AG09309 (cell line): ENCODE measurements at places on chromosomes 12 and 14.
A peak's percentile ranks its signal among the peaks of the same experiment; 100 is the strongest.

DNA sequence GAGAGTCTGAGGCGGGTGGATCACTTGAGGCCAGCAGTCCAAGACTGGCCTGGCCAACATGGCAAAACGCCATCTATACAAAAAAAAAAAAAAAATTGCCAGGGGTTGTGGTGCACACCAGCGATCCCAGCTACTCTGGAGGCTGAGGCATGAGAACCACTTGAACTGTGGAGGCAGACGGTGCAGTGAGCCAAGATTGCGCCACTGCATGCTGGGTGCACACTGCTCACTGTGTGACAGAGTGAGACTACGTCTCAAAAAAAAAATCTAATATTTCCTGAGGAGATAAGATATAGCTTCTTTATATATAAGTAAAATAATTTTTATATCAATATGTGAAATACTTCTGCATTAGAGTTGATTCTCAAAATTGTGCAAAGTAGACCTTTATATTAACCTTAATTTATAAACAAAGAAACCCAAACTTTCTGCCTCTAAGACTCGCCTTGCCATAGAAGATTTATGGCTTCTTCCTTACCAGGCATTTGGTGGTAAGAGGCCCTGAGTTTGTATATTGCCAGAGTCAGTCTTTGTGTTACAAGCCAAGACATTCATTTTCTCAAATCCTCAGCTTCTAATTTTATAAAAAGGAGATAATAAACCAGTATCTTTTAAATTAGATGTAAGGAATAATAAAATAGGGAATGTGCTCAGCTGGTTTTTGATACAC lies 1226.7 kb downstream of the FLRT2 start:
- DNase-seq = no peak

GRCh38 chr12:46435029-46435428 lies 62.5 kb upstream of the SLC38A2 start:
- no peak for DNase-seq

- no peak for DNase-seq
These were observed 21.3 kb downstream of the DCAF4 start for GRCh38 chr14:72947366-72948160.

DNA sequence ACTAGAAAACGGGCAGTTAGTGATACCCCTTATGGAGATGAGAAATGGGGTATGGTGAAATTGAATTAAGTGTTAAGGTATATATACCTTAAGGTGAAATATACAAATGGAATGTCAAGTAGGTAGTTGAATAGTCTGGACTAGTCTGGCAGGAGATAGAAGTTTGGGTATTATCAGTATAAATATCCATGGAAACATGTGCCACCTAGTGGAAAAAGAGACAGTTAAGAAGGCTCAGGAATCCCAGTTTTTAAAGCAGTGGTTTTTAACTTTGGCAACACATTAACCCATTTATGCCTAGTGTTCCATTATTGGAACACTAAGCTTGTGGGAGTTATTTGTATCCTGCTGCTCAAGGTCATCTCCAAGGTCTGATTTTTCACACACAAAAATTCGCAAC lies 38.6 kb upstream of the TPH2 start:
- no peak for DNase-seq

DNA sequence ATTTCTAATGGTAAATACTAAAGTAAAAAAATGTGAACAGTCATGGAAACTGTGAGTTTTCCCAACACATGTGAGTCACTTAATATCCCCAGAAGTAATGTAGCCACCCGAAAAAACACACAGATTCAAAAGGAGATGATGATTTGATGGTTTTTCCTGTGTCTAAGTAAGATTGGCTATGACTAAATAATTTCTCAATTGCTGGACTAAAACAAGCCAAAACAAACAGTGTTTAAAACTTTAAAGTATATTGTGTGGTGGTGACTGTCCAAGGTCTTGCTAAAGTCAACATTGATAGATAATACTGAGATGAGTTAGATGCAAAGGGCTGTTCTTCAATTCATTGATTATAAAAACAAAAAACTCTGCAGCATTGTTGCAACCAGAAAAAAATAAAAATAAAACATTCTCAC lies 89.6 kb upstream of the SOX5 start:
- peak; percentile 77 for DNase-seq

DNA sequence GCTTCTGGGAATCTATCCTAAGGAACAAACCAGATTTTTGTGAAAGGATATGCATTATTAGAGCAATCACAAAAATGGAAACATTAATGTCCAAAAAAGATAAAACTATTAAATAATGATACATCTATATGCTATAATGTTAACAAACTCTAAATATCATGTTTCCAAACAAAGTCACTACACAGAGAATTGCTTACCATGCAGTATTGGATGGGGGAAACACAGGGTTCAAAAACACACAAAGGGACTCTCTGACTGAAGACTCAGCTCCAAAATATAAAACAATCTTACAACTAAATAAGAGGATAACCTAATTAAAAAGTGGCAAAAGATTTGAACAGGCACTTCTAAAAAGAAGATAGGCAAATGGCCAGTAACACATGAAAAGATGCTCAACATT lies 304.2 kb downstream of the DPF3 start:
- no peak for DNase-seq

GRCh38 chr12:124205405-124205804 lies 89.5 kb upstream of the RFLNA start:
- no peak for DNase-seq

GRCh38 chr12:89663577-89664357 lies 44.9 kb downstream of the ATP2B1 start:
- DNase-seq = no peak

- no peak for DNase-seq
These were observed 29.5 kb downstream of the YAF2 start for GRCh38 chr12:42208574-42208973.

GRCh38 chr14:103897075-103897947 lies 30.9 kb upstream of the TDRD9 start:
- no peak for DNase-seq

GRCh38 chr12:17778242-17778641 lies 311.8 kb downstream of the RERGL start:
- DNase-seq = no peak

- DNase-seq = no peak
These were observed 42.5 kb downstream of the ATG2B start for GRCh38 chr14:96320605-96321004.

DNA sequence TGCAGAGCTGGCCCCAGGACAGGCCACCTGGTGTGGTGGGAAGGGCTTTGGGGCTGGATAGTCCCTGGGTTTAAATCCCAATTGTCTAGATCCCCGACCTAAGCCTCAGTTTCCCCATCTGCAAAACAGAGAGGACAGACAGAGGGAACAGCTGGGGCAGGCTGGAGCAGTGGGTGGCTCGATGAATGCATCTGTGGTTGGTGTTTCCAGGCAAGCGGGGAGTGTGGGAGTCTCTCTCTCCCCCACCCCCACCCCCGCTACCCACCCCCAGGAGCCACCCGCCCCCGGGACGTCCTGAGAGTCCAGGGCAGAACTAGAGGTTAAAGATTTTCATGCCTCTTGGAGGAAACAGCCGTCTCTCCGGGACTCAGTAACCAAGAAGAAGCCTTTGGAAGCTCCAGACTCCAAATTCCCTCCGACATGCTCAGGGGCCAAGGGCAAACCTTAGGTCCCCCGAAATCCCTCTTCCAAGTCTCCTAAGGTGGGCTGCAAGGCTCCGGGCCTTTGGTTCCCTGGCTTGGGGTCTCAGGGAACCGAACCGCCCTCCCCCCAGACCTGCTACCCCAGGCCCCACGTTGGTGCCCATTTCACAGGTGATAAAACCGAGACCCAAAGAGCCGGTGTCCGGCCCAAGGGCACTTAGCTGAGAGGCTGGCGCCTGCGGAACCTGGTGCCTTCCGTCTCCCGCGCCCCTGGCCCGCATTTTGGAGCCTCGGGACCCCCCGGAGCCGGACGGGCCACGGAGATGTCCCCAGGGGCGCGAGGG lies 474 bp downstream of the TRPV4 start:
- no peak for DNase-seq

- no peak for DNase-seq
These were observed 285.8 kb downstream of the ADGRD1 start for GRCh38 chr12:131239384-131240094.

- DNase-seq = no peak
These were observed 2.5 kb downstream of the PACS2 start for GRCh38 chr14:105316968-105317510.

DNA sequence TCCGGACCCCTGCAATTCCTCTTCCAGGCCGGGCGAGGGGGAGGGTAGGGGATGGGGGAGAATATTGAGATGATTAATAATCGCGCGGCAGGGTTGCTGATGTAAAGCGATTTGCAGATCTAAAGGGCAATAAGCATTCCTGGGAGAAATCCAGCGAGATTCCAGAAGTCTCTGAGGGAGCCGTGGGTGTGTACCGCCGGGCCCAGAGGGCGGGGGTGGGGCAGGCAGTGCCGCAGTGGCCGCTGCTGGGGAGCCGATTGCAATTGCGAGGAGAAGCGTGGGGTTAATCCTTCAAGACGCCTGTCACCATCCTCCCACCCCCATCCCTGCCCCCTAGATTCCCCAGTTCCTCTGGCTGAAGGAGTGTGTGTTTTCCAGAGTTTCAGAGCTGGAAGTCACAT lies 16.4 kb downstream of the FOS start:
- DNase-seq = no peak

GRCh38 chr12:113314121-113314529 lies 20.8 kb downstream of the SLC8B1 start:
- DNase-seq = no peak

DNA sequence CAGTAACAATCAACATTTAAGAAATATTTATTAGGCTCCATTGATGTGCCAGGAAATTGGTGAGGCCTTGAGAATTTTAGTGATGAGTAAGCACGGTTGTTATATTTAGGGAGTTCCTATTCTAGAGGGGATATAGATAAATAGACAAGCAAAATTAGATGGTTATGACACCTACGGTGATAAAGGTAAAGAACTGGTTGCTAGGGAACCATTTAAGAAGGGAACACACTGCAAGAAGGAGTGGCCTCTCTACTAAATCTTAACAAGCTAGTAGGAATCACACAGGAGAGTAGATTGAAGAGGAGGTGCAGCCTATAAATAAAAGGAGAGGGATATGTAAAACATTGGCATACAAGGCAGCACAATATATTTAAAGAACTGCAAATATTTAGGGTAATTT lies 155.2 kb downstream of the LRIG3 start:
- no peak for DNase-seq

- DNase-seq = peak; percentile 61
These were observed 67.9 kb upstream of the USP15 start for GRCh38 chr12:62192180-62192902.

DNA sequence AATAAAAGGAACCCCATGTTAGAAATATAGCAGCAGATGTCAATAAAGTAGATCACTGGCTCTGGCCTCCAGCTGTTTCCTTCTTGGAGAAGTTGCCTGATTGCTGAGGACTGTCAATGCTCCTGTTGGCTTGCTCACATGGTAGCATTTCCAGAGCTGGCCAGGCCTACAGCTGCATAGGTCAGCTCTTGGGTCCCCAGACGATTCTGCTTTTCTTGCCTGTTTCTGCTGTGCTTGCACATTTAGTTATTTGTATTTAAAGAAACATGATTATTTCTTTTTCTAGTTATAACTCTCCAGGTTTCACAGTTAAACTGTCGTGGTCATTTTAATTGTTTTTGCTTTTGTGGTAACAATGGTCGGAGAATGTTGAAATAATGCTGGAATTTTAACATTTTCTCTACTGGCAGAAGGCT lies 7.2 kb downstream of the NAV3 start:
- no peak for DNase-seq

DNA sequence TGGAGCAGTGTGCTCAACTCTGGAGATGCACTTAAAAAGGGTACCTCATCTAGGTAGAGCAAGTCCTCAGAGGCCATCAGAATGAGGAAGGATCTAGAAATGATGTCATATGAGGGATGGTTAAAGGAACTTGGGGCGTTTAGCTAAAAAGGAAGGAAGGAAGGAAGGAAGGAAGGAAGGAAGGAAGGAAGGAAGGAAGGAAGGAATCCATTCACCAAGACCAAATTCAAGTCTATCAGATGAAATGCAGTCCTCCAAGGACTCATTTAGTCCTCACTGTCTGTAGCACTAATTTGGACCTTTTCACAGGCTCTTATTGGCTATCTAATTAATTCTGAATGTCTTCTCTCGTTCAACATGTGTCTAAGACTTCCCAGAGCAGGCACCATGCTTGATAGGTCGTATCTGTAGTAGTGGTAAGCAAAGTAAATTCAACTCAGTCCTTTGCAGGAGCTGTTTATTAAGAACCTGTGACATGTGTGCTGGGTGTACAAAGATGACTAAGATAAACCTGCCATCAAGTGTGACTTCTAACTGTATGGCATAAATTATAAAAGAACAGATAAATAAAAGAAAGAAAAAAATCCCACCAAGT lies 63.5 kb downstream of the LLPH start:
- DNase-seq = no peak

GRCh38 chr12:107736914-107737313 lies 24.0 kb downstream of the PRDM4 start:
- no peak for DNase-seq

DNA sequence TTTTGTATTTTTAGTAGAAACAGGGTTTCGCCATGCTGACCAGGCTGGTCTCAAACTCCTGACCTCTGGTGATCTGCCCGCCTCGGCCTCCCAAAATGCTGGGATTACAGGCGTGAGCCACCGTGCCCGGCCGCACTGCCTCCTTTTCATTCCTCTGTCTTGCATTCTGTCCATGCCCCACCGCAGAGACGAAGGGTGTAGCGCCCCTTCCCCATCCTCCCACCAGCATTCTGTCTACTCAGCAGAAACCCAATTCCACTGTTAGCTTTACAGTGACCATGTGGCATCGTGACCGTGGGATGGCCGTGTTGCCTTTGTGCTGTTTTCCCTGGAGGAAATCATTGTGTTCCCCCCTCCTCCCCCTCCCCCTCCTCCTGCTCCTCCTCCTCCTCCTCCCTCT lies 10.3 kb downstream of the TEX22 start:
- no peak for DNase-seq

DNA sequence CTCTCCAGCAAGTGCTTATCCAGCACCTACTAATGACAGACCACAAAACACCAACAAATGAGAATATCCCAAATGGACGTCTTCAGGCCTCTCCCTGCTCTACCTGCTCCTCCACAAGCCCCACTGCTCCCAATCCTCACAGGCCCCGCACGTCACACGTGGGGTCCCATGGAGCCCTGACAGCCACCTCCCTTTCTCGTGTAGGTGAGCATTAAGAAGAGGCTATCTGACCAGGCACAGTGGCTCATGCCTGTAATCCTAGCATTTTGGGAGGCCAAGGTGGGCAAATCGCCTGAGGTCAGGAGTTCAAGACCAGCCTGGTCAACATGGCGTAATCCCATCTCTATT lies 5.4 kb downstream of the RIMBP2 start:
- no peak for DNase-seq

- no peak for DNase-seq
These were observed 2.6 kb downstream of the KRT84 start for GRCh38 chr12:52382854-52383253.

- no peak for DNase-seq
These were observed 67.7 kb upstream of the ARHGAP5 start for GRCh38 chr14:32009221-32009975.

DNA sequence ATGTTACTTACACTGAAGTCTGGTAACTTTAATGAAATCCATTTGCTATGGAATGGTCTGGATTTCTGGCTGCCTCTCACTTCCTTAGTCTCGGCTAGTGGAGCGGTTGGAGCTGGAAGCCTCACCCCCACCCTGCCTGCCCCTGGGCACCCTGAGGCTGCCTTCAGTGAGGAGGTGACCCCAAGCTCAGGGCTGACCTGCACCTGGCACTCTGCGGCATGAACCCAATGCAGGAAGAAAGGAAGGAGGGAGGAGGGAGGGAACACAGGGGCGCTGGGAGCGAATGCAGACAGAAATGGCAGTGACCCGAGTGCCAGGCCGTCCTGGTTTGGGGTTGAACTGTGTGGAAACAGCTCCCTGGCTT lies 353.1 kb downstream of the TMEM121 start:
- no peak for DNase-seq
